Hepatic stellate cell (primary cell): ENCODE measurements at places on chromosomes 3 and 15.
A peak's percentile ranks its signal among the peaks of the same experiment; 100 is the strongest.

DNA sequence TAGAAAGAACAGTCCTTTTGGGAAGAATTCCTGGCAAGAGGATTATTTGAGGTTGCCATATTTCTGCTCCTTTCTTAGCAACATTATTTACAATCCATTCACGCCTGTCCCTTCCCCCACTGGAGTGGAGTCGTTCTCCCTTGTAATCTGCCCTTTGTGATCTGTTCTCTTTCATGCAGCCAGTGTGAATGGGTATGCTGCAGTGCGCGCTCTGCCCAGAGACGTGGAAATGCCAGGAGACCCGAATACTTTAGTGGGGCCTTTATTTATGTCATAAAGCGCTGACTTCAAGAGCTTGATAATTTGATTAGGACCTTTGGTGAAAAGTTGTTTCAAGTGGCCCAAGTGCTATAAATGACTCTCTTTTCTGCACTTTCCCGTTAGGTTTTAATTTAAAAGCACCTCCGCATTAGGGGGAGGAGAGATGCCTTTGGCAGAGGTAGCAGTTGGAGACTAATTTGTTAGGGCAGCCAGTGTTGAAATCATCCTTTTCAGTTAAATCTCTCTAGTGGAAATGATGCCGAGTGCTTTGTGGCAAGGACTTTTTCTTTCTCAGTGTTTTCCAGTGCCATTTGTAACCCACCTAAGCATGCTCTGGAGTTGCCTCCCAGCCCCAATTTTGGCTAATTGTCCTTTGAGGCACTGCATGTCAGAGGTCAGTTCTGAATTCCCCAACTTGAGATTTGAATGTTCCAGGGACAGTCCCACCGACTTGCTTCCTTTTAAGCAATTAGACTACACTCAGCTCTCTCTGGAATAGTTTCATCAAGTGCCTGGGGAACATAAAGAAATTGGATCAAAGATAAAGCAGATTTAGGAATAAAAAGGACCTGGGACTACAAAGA lies 52.4 kb downstream of the PSMD6 start:
- no peak for DNase-seq

DNA sequence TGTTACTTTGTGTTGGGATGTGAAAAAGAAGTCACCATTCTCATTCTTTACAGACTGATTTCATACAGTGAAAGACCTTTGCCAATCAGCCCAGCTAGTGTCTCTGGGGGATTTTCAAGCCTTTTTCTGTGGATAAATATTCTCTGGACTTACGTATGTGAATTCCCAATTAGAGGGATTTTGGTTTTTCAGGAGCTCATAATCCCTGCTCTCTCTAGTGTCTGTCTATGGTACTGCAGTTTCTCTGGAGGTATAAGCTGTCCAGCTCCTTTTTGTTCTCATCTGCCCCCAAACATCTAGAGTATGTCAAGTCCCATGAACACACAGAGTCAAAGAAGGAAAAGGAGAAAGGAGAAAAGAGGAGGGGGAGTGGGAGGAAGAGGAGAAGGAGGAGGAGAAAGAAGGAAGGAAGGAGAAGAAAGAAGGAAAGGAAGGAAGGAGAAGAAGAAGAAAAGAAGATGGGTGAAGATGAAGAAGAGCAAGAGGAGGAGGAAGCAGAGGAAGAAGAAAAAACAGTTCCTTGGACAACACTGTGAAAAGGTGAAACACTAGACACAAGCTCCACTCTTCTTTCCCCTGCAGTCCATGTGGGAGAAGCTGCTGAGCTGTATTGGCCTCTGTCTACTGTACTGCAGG lies 218.6 kb downstream of the GREM1 start:
- peak; percentile 11 for DNase-seq

- no peak for DNase-seq
These were observed 227.7 kb upstream of the CNTN3 start for GRCh38 chr3:74842141-74842540.

DNA sequence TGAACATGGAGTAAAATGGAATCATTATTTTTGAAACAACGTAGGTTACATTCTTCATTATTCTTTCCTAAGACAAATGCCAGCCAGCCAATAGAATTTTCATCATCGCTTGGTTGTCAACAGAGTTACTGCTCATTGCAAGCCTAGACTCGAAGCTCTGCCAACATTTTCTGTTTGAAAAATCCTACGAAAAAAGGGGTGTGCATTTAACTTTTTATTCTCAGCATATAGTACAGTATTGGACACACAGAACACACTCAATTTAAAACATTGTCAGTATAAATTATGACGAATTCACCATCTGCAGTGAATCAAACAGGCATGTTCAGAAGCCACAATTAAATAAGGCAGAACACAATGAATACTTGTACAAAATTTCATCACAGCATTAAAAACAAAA lies 232.1 kb downstream of the NR1D2 start:
- DNase-seq = no peak

- peak; percentile 37 for DNase-seq
These were observed 68.8 kb upstream of the IQSEC1 start for GRCh38 chr3:13141991-13142412.

DNA sequence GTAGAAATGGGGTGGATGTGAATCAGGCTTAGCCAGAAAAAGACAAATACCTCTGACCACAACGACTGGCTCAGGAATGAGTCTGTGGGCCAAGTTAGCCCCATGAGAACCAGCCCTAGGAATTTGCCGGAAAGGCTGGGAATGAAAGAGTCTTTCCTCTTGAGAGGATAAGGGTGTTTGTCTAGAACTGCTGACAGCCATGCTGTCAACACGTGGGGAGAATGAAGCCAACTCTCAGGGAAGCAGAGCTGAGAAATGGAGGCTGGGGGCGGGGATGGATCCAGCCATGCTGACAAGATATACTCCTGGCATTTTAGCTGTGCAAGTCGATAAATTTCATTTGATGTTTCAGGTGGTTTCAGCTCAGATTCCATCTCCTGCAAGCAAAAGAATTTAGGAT lies 10.6 kb upstream of the SLC6A1 start:
- DNase-seq = peak; percentile 47

- DNase-seq = peak; percentile 63
These were observed 793 bp downstream of the PCOLCE2 start for GRCh38 chr3:142888099-142888480.

DNA sequence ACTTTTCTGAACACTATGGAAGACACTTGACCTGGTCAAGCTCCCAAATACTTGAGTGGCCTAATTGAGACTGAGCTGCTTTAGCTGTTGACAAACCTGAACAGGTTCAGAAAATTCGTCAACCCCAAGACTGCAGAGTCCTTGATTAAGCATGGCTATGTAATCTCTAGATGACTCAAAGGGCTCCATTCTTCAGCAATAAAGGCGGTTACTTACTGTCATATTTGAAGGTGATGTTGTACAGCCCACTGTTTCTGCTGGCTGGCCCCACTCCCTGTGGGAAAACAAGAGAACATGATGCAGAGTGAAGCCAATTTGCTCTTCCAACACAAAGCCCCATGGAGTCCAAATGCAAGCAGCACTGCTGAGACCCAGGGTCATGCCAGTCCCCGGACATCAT lies 45.1 kb downstream of the IL17RD start:
- DNase-seq = no peak

DNA sequence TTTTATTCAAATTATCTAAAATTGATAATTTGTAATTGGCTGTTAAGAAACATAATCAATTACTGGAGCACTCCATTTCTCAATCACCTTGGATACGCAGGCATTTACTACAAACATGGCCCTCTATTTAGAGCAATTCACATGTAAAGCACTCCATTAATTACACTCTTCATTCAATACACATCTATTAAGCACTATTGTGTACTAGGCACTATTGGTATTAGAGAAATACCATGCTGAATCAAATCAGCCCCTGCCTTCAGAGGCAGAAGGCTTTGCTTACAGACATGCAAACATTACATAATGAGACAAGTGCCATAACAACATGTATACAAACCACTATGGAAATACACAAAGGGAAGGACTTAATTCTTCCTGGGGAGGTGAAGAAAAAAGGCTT lies 69.1 kb downstream of the PEAK1 start:
- DNase-seq = no peak

DNA sequence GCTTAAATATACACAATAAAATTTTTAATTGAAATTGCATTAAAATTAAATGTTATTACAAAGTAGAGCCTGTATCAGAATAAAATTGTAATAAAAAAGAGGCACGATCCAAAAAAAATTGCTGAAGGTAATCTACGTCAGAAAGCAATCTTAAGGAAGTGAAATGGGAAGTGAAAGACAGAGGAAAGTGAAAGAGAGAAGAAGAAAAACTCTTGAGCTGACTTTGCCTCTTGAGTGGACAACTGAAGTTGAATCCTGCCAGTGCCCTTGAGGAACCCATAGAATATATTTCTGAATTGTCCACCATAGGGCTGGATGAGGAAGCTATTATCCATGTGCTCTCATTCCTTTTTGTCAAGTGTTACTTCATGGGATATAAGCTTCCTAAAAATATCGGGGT lies 285.1 kb upstream of the STAC start:
- no peak for DNase-seq

DNA sequence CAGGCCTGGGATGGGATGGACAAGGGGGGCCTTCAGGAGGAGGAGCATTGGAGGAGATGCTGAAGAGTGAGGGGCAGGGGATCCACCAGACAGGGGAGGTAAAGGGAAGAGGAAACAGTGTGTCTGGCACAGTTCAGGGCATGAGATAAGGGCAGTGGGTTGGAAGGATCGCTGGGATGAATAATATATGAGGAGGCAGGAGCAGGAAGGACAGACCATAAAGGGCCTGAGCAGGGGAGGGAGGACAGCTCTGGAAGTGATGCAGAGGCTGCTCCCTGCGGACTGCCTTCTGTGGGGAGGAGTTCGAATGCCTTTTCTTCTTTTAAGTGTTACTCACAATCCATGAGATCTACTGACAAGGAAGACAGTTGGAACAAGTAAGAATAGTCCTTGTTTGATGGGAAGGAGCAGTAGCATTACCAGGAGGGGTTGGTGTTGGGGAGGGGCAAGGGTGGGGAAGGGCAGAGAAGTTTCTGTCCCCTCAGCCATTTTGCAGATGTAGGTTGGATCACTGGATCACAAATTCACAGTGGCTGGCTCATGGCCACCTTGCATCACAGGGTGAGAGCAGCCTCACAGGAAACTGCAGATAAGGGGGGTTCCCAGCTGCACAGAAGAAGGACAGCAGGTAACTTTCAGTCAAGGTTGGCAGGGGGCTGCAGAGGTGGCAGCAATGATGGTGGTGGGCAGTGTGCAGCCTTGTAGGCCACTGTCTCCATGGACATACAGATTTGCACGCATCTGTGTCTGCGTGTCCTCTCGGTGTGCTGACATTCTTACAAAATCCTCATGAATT lies 91.9 kb upstream of the SNRPN start:
- DNase-seq = no peak

- no peak for DNase-seq
These were observed 4.7 kb upstream of the FETUB start for GRCh38 chr3:186635532-186635931.

DNA sequence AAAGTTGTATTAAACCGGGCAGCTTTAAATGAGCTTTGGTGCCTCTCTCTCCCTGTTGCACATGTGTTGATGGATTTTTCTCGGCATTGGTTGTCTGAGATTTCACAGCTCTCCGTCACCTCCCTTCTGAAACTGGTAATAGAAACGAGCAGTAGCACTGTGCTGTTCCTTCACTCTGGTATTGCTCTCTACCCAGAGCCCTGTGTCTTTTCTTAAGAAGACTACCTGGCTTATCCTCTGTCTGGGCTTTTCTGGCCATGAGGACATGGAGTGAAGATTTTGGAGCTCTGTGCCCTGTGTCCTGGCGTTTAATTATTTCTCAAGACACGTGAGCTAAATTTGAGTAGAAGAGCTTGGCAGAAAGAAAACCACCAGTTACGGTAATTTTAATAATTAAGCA lies 209.6 kb upstream of the EIF1B start:
- DNase-seq = no peak

DNA sequence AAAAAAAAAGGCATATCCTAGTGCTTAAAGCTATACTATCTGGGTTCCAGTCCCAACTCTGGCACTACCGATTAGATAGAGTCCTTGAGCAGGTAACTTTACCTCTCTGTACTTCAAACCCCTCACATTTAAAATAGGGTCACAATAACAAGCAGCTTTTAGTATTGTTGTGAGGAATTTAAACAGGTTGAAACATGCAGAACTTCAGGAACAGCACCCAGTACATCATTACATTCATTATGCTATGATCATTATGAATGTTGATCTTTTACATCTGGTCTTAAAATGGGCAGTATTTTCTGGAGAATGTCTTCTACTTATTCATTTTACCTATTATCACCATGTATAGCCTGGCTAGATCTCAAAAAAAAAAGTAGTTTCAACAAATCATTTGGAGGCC lies 176.1 kb upstream of the CCDC54 start:
- DNase-seq = no peak

GRCh38 chr3:141093397-141093796 lies 42.2 kb downstream of the SPSB4 start:
- no peak for DNase-seq

DNA sequence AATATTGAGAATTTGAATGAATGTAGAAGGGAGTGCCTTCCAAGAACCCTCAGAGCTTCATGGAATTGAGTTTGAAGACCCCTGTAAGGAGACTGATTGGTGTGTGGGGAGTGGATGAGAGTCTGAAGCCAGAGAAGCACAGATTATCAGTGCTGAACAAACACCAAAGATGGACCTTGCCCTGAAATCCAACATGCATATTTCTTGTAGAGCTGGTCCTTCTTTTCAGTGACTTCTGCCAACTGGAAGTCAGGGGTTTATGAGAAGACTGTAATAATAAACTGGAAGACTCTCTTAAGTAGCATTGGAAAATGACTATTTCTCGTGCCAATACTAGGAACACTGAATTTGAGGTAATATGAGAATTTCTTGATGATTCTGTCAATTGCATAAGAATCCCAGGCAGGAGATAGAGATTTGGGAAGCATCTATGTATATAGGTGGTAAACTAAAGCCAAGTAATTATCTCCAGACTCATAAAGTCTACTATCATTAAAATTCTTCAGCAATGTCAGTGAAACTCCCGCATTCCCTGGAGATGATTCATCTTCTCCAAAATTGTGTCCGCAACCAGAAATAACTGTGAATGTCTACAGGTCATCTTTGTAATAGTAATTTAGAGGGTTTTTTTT lies 213.8 kb downstream of the IL5RA start:
- DNase-seq = no peak

DNA sequence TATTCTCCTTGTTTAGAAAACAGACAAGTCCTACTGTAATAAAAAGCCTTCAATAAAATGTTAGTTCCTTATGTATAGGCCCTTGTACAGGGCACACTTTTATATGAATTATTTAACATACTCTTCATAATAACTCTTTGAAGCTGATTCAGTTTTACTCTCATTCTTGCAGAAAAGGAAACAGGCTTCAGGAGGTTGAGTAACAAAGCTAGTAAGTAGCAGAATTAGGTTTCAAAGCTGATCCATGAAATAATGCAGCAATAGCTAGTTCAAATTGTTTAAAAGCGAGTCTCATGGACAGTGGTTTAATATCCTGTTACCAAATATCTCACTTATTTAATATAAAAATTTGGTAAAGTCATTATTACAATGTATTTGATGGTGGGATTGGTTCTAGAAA lies 25.0 kb downstream of the TCF12 start:
- no peak for DNase-seq

- DNase-seq = no peak
These were observed 272 bp upstream of the SRPRB start for GRCh38 chr3:133805384-133805701.

GRCh38 chr3:74445541-74445940 lies 168.9 kb downstream of the CNTN3 start:
- no peak for DNase-seq
